Stimulated activated CD8-positive, alpha-beta memory T cell treated with anti-CD3 and anti-CD28 coated beads, Interleukin-2, amount 100 ng/mL, for 1 hour (primary cell): ENCODE measurements at places on chromosomes 12 and 14.

GRCh38 chr12:131946757-131947156 is 3.0 kb upstream of the EP400 start:
- no peak for DNase-seq

- no peak for DNase-seq
Observed at GRCh38 chr14:100592461-100592891, 5.3 kb upstream of the BEGAIN start.

DNA sequence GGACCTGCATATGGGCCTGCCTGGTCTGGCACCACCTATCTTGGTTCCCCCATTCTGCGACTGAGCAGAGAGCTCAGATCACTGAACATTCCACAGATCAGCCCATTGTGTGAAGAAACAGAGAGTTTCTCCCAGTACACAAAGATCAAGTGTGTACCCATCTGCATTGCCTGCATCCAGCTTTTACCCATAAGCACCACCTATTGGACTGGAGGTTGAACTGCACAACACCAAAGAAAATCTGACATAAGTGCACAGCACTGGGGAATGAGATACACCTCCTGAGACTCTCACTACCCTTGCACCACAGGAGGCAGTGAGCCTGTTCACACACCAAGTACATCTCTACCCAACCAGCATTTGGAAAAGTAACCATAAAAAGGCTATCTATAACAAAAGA is 362.6 kb upstream of the CLEC14A start:
- DNase-seq, result no peak

GRCh38 chr12:52903855-52904508 is 894 bp downstream of the KRT8 start:
- DNase-seq, result no peak
